Activated CD4-positive, CD25-positive, alpha-beta regulatory T cell treated with anti-CD3 and anti-CD28 coated beads, Interleukin-2, amount 50 U/mL, for 24 hours (primary cell): ENCODE measurements at places on chromosomes 16 and 17.

DNA sequence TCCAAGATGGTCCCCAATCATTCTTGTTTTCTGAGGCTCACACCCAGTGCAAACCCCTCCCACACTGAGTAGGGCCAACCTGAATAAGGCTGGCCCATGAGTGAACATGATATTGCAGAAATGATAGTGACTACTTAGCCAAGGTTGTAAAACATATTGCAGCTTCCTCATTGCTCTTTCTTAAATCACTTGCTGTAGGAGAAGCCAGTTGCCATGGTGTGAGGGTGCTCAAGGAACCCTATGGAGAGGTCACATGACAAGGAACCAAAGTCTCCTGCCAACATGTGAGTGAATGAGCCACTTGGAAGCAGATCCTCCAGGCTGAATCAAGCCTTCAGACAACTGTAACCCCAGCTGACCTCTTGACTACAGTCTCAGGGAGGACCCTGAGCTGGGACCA is 191.4 kb downstream of the RGS9 start:
- ATAC-seq, result no peak

DNA sequence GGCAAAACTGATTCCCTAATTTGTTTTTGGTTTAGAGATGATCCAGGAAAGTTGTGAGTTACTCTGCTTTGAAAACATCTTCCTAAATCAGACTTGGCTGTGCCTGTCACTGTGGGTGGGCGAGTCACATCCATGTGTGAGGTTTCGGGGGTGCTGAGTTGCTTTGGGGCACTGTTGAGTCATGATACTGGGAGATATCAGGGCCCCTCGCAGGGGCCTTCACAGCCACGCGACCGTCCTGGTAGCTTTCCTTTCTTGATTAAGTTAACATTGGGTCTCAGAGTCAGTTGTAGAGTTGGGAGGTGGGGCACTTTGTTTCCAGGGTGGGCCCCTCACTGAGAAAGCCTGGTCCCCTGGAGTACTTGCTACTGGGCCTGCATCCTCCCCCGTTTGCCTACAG is 58.3 kb upstream of the LGALS9 start:
- peak; percentile 93 for ATAC-seq

GRCh38 chr17:81131486-81132196 is 33.7 kb upstream of the PVALEF start:
- no peak for ATAC-seq

DNA sequence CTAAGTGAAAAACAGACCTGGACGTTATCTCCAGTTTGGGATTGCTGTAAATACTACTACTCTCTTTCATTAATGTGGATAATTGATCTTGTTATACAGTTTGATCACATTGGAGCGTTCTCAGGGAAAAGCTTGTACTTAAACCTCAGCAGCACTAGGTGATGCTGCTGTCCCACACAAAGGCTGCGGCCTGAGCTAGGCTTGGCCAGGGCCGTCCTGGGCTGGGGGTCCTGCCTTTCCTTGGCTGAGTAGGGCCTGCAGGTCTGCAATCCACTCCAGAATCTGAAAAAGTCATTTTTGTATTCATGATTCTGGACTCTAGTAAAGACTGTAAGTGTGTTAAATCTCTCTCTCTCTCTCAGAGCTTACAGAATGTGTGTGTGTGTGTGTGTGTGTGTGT is 23.7 kb upstream of the PMFBP1 start:
- no peak for ATAC-seq

GRCh38 chr17:81959362-81960129 is 1.4 kb downstream of the NOTUM start:
- ATAC-seq, result peak; percentile 95

DNA sequence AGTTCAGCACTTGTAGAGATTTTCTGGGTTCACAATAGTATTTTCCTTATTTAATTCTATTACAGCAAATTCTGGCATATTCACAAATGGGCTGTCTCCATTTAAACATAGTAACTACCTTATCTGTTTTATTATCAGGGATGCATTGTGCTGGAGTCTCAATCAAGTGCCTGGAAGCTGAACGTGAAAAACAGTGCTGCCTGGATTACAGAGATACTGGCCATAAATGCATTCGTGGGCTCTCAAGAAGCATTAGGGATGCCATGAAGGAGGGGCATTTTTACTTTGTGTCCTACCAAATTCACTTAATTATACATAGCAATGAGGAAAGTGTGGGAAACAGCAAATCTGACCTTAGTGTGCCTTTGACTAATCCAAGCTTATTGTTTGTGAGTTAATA is 184.6 kb downstream of the ABCC12 start:
- ATAC-seq, result no peak

DNA sequence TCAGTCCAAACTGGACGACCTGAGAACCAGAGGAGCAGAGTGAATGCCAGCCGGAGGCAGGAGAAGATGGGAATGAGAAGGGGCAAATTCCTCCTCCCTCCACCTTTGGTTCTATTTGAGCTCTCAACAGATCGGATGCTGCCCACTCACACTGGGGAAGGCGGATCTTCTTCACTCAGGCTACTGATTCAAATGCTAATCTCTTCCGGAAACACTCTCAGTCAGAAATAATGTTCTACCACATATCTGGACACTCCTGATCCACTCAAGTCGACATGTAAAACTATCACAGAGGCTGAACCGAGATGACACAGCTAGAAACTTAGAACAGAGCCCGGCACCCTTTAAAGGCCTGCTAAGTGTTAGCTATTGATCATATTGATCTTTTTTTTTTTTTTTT is 57.4 kb upstream of the GRIN2A start:
- ATAC-seq, result no peak

GRCh38 chr17:79026376-79027273 is 2.7 kb downstream of the C1QTNF1 start:
- no peak for ATAC-seq

GRCh38 chr17:82225368-82226029 is 3.3 kb upstream of the SLC16A3 start:
- no peak for ATAC-seq

GRCh38 chr16:89712274-89712781 is 8.4 kb downstream of the VPS9D1 start:
- no peak for ATAC-seq

DNA sequence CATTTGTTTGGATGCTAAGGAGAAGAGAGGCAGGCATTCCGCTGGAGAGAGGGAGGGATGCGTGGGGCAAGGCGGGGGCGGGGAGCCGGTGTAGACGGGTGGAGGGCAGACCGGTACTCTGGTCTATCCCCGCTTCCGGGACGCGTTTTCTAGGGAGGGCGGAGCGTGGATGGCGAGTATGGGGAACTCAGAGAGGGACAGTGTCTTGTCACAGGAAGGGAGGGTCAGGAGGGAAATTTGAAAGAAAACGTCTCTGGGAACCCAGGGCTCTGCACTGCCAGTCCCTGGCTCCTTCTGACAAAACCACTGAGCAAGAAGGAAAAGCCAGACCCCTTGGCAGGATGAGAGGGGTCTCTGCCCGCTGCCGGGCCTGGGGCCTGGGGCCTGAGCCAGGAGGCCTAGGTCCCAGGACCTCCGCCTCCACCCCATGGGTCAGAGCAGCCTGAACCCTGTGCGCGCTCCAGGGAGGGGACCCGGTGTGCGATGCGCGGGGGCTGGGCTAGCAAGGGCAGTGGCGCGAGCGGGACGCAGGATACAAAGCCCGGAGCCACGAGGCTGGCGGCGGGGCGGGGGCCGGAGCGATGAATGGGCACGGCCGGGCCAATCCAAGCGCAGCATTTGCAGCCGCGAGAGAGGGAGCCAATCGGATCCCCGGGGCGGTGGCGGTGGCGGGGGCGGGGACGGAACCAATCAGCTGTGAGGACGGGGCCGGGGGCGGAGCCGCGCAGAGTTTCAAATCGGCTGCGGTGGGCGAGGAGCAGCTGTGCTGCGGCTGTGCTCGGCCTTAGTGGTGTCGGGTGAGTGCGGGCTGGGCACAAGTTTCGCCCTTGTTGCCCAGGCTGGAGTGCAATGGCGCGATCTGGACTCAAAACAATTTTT is at the start of gene PIMREG:
Gene PIMREG (plus strand): TSS at position 764 of the 879 bp plus-strand sequence. CDS start 656 bp downstream, outside the sequence.
- ATAC-seq, result peak; percentile 94

GRCh38 chr17:3916825-3917224 is 560 bp upstream of the P2RX1 start:
- no peak for ATAC-seq

- ATAC-seq, result no peak
Measured at GRCh38 chr17:45073414-45074070, 12.4 kb downstream of the NMT1 start.

GRCh38 chr16:59058250-59058649 is 324.1 kb upstream of the GOT2 start:
- ATAC-seq, result no peak

- ATAC-seq, result no peak
Measured at GRCh38 chr17:28959471-28959871, 8.2 kb upstream of the PHF12 start.

DNA sequence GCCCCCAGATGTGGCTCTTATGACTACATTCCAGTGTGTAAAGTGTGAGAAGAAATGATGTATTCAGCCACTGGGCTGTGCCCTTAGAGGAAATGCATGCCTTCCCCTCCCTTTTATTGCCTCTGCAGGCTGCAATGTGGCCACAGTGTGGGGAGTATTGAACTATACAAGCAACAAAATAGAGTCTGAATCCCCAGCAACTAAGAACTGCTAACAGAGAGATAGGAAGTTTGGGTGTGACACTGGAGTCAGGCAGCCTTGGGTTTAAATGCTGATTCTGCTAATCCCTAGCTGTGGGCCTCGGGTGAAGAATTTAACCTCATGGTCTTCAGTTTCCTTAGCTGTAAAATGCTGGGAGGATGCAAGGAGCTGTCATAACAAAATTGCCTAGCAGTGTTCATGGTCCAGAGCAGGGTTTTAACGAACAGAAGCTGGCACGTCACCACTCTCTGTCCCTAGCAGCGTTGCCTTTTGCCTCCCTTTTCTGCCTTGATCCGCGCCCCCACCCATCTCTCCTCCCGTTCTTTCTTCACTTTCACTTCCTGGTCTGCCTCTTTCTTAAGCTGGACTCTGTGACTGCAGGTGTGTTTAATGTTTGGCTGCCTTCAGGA is 50.3 kb downstream of the KPNA2 start:
- no peak for ATAC-seq

GRCh38 chr17:69928611-69929010 is 146.4 kb upstream of the KCNJ16 start:
- ATAC-seq, result no peak

GRCh38 chr16:3654249-3654991 is at the start of gene DNASE1:
TSS of gene DNASE1 (plus strand) at chr16:3654691. CDS start at chr16:3655374, 683 bp downstream.
- peak; percentile 73 for ATAC-seq

- no peak for ATAC-seq
Measured at GRCh38 chr16:66107661-66108060, 258.8 kb upstream of the CDH5 start.

DNA sequence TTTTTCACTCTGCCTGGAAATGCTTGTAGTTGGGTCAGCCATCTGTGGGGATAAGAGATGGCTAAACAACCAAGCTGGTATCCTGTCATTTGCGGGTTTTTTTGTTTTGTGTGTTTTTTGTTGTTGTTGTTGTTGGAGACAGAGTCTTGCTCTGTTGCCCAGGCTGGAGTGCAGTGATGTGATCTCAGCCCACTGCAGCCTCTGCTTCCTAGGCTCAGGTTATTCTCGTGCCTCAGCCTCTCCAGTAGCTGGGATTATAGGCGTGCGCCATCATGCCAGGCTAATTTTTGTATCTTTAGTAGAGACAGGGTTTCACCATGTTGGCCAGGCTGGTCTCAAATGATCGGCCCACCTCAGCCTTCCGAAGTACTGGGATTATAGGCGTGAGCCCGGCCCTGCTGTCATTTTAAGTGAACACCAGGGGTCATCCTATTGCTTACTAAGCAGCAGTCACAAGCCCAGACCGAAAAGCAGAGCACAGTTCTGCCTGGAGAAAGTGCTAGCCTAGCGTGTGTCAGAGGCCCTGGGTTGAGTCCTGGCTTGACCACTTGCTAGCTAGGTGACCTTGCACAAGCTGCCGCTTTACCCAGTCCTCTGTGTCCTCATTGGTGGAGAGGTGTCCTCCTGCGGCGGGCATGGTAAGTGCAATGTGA is 4.6 kb downstream of the SMCR8 start:
- no peak for ATAC-seq

DNA sequence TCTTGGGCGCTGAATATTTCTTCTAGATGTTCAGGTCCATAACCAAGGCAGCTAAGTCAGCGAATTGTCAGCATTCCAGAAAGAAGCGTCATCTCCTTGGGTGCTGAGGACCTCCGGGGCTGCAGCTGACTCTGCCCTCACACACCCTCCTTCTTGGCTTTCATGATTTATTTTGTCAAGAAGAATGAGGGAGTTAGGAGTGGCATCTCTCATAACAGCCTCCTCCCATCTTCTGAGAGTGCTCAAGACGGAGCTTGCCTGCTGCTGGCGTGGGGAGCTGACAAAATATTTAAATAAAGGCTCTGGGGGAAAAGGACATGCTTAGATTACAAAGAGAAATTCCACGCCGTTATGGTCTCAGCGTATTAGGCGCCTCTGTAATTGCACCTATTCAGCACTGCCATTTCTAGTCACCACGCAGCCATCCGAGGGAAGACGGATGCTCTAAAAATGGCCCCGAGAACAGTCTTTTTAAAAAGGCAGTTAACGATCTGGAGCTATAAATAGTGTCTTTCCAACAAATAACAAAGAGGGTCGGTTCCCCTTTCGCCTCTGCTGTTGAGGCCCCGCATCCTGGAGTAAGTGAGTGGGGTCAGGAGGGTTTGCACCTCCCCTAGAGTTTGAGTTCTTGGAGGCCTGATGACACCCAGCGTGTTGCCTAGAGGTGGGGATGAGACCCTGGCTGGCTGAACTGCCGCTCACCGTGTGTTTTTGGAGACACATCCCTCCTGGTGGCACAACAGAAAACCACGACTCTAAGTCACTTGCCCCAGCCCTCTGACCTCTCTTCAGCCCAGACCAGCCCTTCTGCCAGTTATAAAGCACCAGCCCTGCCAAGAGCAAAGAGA is 187.0 kb downstream of the CCDC182 start:
- ATAC-seq, result no peak

DNA sequence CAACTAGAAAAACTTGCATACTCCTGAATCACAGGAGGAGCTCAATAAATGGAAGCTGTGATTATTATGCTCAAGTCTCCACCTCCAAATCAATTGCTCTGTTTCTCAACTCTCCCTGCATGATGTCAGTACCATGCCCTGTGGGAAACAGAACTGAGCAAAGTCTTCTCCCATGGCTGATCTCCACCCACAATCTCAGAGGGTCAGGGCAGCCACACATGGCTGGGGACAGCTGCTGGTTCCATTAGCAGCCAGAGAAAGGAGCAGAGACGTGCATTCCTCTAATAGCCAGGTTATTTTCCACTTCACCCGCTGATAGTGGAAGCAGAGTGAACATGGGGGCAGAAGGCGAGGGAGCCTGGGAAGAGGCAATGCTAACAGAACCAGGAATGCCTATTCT is 85.5 kb upstream of the TMEM132E start:
- ATAC-seq, result no peak

- ATAC-seq, result no peak
Measured at GRCh38 chr17:81890447-81891302, 711 bp downstream of the ALYREF start.

DNA sequence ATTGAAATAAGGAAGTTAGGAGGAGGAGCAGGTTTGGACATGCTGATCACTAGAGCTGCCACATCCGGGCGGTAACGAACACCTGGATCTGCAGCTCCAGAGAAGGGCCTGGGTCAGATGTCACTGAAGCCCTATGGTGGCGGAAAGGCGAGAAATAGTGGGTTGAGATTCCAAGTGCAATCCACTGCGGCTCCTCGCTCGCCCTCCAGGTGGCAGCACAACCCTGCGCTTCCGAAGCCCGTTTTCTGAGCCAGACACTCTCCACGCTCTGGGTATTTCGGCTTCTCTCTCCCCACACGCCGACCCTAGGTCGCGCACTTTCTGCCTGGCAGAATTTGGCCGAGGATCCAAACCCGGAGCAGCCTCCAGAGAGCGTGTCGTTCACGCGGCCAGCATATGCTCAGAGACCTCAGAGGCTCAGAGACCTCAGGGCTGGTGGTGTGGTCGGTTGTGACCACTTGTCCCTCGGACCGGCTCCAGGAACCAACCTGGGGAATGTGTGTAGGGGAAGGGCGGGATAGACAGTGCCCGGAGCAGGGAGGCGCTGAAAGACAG is 922 bp upstream of the SLC2A4 start:
- ATAC-seq, result peak; percentile 85
